ENCODE measurements at places on chromosomes 2 and 18.

DNA sequence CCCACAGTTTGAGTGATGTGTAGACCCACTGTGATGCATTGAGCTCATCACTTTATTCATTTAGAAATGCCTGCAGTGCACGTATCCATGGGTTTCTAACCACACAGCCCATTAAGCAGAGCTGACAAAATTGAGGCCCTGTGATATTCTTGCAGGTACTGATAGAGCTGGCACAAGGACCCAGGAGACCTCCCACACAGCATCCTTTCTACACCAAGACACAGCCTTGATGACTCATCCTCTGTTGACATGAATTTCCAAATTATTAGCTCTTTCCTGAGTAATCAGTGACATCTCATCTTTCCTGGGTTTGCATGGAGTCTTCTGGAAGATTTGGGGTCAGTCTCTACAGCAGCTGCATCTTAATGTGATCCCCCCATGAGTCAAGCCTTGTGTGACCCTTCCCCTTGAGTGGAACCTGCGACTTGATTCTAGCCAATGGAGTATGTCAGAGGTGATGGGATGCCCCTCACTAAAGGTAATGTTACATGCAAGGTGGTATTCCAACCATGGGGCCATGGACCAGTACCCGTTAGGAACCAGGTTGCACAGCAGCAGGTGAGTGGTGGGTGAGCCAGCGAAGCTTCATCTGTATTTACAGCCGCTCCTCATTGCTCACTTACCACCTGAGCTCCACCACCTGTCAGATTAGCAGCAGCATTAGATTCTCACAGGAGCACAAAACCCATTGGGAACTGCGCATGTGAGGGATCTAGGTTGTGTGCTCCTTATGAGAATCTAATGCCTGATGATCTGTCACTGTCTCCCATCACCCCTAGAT, 181.1 kb upstream of the ARL4C start:
- no peak for DNase-seq

DNA sequence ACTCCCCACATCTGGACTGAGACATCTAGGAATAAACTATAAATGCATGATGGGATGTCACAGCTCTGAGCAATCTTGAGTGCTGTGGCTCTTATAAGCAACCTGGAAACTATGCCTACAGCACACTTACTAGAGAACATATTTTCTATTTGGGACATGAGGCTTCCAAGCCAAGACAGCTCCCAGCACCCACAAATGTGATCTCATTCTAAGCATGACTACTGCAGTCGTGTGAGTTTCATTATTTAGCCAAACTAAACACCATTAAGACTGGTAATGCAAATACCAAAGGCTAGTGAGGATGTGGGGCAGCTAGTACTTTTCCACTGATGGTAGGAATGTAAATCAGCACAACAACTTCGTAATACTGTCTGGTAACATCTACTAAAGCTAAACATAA, 72.5 kb downstream of the RTTN start:
- DNase-seq, result no peak

GRCh38 chr2:165791421-165792103, 2.5 kb downstream of the GALNT3 start:
- DNase-seq, result no peak

GRCh38 chr2:68658266-68658665, 14.9 kb downstream of the PROKR1 start:
- no peak for DNase-seq

GRCh38 chr2:44680424-44680971, 261.0 kb upstream of the SIX3 start:
- no peak for DNase-seq

DNA sequence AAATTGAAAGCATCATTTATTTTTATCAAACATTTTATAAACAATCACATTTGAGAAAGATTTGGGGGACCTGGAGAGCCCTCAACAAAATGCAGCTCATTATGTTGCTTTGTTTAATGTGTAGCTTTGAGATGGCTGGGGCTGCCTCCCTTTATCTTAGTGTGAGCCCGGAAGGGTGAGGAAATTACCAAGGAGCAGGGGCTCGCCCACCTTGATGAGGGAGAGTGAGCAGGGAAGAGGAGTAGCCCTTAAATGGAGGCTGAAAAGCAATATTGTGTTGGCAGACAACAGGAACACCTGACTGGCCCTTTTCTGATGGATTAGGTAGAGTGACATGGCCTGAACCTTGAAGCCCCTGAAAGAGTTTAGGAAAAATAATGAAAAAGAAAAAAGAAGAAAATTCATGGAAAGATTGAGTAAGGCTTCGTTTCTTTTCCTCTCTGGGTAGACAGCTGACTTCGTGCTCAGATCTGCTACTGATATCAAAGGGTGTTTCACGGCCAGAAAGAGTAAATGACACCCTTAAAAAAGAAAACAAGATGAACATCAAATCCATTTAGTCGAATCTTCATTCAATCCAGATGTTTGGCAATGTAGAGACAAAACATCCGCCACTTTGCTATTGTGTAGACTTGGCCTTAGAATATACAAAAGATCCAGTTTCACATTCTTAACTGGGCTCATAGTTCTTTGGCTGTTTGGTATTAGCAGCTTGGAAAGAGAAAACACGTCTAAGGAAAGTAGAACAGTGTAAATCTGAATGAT, 206.5 kb upstream of the TCF4 start:
- DNase-seq, result no peak

- DNase-seq, result no peak
Observed at GRCh38 chr2:203578759-203579643, 43.9 kb upstream of the RAPH1 start.

- no peak for DNase-seq
Observed at GRCh38 chr2:98579926-98580325, 28.4 kb downstream of the COA5 start.

DNA sequence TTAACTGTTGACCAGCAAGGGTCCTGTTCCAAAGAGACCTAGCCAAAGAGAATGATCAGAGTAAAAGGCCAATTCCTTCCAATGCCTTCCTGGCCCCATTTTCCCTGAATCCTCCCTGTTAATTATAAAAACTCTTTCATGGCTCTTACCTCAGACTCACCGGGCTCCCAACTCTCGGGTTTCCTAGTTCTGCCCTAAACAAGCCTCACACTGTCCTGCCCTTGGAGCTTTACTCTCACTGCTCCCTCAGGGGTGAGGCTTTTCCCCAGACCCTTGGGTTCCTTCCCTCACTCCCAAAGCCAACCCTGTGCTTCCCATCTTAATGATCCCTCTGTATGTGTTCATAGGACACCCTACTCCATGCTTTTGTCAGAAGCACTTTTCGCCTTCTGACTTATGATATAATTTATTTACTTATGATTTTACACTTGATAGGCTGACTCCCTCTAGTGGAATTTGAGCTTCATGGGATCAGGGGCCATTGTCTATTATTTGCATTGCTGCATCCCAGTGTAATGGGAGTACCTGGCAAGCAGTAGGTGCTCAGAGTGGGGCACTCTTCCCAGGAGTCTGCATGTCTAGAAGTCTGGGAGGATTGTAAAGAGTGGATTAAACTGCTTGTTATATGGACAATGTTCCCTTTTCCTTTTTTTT, 29.9 kb upstream of the ZNG1B start:
- no peak for DNase-seq

DNA sequence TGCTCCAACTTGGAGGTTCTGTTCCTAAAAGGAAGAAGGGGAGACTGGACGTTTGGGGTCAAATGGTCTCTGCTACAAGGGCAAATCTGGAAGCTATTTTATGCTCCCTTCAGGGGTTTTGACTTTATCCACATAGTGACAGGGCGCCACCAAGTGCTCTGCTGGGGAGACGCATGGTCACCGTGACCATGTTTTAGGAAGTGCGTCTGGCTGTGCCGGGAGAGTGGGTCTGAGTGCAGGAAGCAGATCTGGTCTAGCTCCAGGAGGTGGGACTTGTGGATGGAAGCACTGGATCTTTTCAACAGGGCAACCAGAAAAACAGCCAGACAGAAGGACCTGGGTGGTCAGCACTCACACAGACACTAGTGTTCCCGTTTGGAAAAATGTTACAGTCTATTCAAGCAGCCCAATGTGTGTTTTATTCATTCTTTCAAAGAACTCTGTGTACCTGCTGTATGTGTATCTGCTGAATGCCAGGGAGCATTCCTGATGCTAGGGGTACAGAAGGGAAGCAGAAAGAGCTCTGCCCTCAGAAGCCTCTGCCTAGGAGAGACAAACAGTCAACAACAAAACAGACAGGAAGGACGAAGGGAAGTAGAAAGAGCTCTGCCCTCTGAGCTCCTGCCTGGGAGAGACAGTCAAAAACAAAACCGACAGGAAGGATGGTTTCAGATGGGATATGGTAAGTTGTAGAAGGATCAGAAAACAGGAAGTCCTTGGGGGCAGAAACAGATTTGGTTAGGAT, 14.3 kb downstream of the IMPA2 start:
- peak; percentile 39 for DNase-seq

- DNase-seq, result no peak
Observed at GRCh38 chr18:9823805-9824473, 61.8 kb upstream of the TXNDC2 start.

GRCh38 chr2:27033253-27033852, 588 bp downstream of the TMEM214 start:
- DNase-seq, result no peak

GRCh38 chr2:172671501-172671900, 64.1 kb upstream of the RAPGEF4 start:
- no peak for DNase-seq

- no peak for DNase-seq
Observed at GRCh38 chr2:102294802-102295489, 16.4 kb upstream of the IL1RL1 start.

DNA sequence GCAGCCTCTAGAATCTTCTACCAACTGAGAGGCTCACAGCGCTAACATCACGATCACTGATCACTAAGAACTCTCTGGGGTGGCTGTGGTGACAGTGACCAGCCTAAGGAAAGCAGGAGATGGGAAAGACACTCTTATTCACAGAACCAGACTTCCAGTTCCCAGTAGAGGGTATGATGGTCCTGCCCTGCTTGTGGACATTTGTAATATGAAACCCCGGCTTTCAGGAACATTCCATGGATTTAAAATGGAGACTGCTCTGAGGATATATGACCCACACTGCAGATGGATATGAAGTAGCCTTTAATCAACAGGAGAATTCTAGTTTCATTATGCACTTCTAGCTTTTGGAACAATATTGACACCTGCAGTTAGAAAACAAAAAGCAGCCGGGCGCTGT, 131.8 kb downstream of the AFF3 start:
- no peak for DNase-seq

DNA sequence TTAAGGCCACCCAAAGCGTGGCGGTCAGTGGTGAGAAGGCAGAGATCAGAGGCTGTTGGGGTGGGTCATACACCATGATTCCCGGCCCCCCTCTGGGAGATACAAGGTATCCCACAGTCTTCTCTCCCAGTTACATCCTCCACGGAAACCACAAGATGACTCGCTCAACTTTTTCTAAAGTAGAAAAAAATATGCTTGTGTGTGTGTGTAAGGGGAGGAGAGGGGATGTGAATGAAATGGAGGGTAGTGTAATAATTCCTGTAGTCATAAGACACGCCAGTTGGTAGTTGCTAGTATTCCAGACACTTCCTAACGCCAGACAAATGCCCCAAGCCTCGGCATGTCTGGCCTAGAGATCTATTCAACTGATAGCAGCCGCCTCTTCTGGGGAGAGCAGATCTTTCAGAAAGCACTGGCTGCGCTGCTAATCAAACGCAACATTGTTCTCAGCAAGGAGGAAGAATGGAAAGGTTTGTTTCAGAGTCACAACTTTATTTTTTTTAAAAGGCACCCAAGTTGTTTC, 143.5 kb downstream of the TGIF1 start:
- no peak for DNase-seq

GRCh38 chr2:156574112-156574511, 137.9 kb downstream of the GPD2 start:
- DNase-seq, result no peak

DNA sequence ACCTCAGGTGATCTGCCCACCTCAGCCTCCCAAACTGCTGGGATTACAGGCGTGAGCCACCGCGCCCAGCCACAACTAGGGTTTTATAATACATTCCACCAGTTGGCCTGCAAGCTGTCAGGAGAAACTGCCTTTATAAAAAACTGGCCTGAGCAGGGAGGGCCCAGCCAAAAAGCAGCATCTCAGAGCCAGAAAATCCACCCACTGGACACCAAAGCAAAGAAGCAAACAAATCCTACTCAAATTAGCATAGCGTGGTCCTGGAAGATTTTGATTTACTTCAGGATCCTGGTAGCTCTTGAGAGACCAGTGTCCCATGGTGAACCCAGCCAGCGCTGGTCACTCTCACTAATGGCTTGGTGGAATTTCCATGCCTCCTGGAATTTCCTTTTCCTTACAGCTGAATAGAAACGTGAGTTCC, 60.0 kb upstream of the PXDN start:
- DNase-seq, result no peak

DNA sequence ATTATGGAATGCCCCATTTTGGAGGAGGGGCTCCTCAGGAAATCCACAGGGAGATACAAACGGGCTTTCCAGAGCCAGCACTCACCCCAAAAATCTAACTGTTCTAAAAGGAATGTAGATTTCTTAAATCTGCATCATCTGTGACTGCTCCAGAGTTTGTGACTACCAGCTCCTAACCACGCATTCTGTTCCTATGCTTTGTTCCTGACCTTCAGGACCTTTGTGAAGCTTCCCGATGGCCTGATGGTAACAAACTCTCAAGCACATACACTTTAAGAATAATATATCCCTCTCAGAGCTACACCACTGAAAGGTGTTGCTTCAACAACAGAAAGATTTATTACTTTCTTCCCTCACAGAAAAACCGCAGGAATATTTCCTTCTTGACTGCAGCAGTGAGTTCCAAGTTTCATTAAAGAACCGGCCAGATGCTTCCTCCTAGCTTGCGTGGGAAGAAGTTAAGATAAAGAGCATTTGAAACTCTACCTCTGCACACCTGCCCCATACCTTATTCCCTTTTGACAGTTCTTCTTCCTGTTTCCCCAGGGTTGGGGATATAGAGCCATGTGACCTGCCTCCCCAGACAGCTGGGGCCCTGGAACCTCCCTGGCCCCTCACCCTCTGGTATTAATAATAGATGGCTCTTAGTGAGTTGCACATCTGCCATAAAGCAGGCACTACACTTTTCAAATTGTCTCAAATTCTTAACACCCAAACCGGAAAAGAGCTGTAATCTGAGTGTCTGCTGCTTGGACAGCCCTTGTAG, 40.2 kb upstream of the EML4 start:
- no peak for DNase-seq

GRCh38 chr2:67453310-67453709, 56.2 kb downstream of the ETAA1 start:
- no peak for DNase-seq

- no peak for DNase-seq
Observed at GRCh38 chr18:13447621-13448334, 229.2 kb downstream of the LDLRAD4 start.

DNA sequence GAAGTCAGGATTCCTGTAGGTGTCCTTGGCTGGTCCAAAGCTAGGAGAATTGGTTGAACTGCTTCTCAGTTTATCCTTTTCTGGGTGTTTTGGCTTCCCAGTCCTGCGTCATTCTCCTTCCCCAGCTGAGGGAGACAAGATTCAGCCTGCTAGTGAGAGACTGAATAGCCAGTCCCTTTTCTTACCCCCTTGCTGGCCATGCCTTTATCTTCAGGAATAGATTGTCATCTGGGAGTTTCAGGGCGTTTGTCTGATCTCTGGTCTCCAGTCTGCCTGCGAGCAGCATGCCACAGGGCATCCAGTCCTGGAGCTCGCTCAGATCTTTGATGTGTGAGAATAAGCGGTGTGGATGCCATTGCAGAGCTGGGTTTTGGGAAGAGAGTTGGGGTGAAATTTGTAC, 5.8 kb downstream of the MYO1B start:
- DNase-seq, result no peak

- DNase-seq, result no peak
Observed at GRCh38 chr2:40256649-40257048, 195.2 kb downstream of the SLC8A1 start.

- no peak for DNase-seq
Observed at GRCh38 chr2:128783193-128783671, 464.6 kb upstream of the HS6ST1 start.

GRCh38 chr2:69138247-69138772, 125.3 kb downstream of the ANTXR1 start:
- no peak for DNase-seq
